ENCODE measurements at places on chromosomes 5 and 9.
A peak's percentile ranks its signal among the peaks of the same experiment; 100 is the strongest.

GRCh38 chr9:138022121-138022741, 144.6 kb downstream of the CACNA1B start:
- no peak for DNase-seq

GRCh38 chr5:116736671-116737070, 162.0 kb upstream of the SEMA6A start:
- DNase-seq: no peak

- DNase-seq: no peak
Observed at GRCh38 chr5:12023614-12024241, 119.5 kb upstream of the CTNND2 start.

GRCh38 chr5:36442796-36443195, 141.1 kb upstream of the RANBP3L start:
- no peak for DNase-seq

DNA sequence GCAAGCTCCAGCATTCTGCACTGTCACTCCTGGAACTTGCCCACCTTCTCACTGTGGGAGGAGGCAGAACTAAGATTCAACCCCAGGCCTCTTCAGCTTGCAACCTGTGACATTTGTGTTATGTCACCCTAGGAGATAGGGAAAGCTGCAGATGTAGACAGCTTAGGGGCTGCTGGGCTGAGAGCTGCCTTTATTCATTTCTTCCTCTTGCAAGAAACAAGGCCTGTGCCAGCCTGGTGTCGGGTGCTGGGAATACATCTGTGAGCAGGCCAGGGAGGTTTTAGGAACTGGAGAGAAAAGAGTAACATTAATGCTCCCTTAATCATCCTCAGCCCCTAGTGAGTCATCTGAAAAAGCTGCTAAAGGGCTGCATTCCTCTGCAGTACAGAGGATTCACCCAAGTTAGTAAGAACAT, 101.8 kb downstream of the FGF18 start:
- DNase-seq: no peak

- DNase-seq: no peak
Observed at GRCh38 chr5:38925154-38925925, 79.5 kb downstream of the OSMR start.

GRCh38 chr5:178625679-178626483, 969 bp downstream of the CLK4 start:
- DNase-seq: no peak

- DNase-seq: no peak
Observed at GRCh38 chr5:143209881-143210395, 193.5 kb downstream of the NR3C1 start.

DNA sequence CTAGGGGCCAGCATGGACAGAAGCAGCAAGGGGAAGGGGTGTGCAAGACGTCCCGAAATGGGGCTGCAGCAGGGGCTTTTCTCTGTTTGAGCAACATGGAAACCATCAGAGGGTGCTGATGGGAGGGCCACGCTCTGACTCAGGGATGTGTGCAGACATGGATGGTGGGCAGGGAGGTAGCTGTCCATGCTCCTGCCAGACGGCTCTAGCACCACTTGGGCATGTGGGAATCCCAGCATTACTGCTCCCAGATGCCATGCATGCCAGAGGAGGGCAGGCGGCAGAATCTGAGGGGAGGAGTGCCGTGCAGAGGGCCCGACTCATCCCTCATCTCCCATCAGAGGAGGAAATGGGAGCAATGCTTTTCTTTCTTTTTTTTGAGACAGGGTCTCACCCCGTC, 45.6 kb upstream of the SLC25A51 start:
- no peak for DNase-seq

GRCh38 chr5:76716456-76717157, 681 bp downstream of the F2R start:
- DNase-seq: peak; percentile 43

GRCh38 chr5:177169271-177169670, 35.7 kb downstream of the NSD1 start:
- DNase-seq: no peak

- DNase-seq: no peak
Observed at GRCh38 chr9:88772575-88772974, 218.7 kb upstream of the S1PR3 start.

DNA sequence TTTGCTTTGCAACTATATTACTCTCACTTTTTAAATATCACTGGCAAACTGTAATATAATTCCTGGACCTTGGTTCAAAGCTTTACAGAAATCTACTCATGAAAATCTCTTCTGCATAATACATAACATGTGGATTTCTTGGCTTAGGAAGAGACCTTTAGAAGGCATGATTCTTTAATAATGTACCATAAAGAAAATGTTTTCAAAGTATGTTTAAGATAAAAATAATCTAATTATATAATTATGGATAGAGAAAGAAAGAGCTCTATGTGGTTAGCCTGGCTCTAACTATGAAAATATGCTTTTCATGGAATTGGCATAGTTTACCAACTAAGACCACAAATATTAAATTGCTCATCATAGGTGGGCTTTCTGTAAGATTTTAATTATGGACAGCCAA, 817.8 kb downstream of the TLE1 start:
- DNase-seq: no peak

- DNase-seq: no peak
Observed at GRCh38 chr5:69202497-69202896, 13.1 kb downstream of the CENPH start.

- DNase-seq: no peak
Observed at GRCh38 chr5:100505984-100506670, 29.0 kb upstream of the FAM174A start.

- DNase-seq: no peak
Observed at GRCh38 chr5:17896605-17897004, 262.3 kb downstream of the TAF11L14 start.

GRCh38 chr5:81750308-81751008, 439 bp downstream of the SSBP2 start:
- DNase-seq: peak; percentile 71

DNA sequence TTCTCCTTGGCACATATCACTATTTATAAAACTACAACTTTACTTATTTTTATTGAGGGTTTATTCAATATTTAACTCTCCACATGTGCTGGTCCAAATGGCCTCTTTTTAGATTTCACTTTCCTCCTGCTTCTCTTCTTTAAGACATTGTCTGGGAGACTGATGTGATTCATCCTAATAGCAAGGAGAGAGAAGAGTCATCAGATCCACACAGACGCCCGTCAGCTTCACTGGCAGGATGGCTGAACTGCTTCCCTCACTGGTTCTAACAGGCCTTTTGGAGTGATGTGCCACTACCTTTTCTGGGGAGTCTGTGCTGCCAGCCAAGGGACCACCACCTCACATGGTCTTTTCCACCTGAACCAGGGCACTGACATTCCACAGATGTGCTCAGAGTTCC, 16.5 kb upstream of the ROR2 start:
- no peak for DNase-seq

- no peak for DNase-seq
Observed at GRCh38 chr9:129987047-129987446, 55.9 kb downstream of the FNBP1 start.

DNA sequence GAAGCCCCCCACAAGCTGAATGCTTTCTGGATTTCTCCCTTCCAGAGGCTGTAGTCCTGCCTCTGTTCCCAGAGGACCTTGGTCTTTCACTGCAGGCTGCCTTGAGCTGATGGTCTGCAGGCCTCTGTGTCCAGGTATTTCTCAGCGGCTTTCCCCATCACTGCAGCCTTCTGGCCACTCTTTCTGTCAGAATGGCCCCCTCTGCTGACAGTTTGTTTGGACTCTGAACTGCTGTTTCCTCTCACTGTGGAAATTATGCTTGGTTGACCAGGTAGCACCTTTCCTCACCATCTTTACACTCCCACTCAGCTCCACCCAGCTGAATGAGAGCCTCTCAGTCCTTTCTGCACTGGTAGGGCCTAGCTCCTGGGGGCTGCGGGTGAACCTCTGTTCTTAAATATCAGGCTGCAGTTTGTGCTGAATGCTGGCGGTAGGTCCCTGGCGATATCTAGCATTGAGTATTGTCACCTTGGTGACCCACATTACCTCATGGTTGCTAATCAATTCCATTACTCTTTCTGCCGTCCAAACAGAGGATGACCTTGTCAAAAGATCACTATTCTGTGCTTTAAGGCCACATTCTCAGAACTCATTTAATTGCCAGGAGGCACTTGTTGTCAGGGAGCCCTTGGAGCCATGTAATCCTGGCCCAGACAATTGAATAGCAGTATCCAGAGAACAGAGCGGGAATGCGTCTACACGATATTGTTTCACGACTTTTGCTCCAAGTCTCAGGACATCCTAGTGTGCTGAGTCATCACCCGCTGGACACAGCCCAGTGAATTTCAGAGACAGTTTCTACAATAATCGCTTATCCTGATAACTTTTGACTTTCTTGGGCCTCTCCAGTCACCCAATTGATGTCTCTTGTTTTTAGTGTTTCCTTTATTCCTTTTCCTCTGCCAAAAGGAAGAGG, 230.2 kb downstream of the TENT4A start:
- DNase-seq: no peak

GRCh38 chr5:39469777-39470415, 45.1 kb upstream of the DAB2 start:
- no peak for DNase-seq

GRCh38 chr5:93782978-93783377, 41.6 kb upstream of the POU5F2 start:
- DNase-seq: no peak
